CD8-positive, alpha-beta memory T cell (primary cell): ENCODE measurements at places on chromosomes 4 and X.

DNA sequence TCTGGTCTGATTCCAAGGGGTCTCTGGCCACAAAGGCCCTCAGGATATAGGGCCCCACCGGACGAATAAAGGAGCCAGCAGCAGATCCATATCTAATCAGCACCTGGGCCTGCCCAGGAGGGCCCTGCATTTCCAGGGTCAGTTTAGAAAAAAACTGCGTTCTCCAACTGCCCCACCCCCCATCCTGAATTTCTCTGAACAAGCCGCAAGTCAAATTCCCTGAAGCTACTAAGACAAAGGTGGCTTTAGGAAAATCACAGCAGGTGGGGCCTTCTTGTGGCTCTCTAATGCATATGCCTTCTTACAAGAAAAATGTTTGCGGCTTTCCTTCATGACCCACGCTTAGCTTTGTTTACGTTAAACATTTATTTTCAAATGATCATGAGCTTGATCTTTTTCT, 76.6 kb downstream of the MBNL3 start:
- DNase-seq = no peak

GRCh38 chr4:1727117-1728031, 6.1 kb downstream of the TACC3 start:
- no peak for DNase-seq

- no peak for DNase-seq
Measured at GRCh38 chr4:54558889-54559677, 98.7 kb upstream of the KIT start.

- no peak for DNase-seq
Measured at GRCh38 chr4:74588350-74588749, 143.4 kb downstream of the AREG start.

- no peak for DNase-seq
Measured at GRCh38 chr4:1462768-1463075, 56.5 kb upstream of the NKX1-1 start.

- DNase-seq = no peak
Measured at GRCh38 chrX:133005042-133005441, 46.6 kb upstream of the HS6ST2 start.

DNA sequence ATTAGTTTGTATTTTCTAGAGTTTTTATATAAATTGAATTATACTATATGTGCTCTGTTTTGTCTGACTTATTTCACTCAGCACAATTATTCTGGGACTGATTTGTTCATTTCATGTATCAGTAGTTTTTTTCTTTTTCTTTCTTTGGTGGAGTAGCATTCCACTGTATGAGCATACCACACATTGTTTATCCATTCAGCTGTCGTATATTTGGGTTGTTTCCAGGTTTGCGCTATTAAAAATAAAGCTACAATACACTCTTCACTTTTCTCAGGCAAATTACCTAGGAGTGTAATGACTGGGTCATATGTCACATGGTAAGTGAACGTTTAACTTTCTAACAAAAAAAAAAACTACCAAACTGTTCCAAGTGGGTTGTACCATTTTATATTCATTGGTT, 9.6 kb upstream of the OTUD4 start:
- DNase-seq = no peak

- no peak for DNase-seq
Measured at GRCh38 chr4:145808021-145808650, 128.2 kb downstream of the C4orf51 start.

DNA sequence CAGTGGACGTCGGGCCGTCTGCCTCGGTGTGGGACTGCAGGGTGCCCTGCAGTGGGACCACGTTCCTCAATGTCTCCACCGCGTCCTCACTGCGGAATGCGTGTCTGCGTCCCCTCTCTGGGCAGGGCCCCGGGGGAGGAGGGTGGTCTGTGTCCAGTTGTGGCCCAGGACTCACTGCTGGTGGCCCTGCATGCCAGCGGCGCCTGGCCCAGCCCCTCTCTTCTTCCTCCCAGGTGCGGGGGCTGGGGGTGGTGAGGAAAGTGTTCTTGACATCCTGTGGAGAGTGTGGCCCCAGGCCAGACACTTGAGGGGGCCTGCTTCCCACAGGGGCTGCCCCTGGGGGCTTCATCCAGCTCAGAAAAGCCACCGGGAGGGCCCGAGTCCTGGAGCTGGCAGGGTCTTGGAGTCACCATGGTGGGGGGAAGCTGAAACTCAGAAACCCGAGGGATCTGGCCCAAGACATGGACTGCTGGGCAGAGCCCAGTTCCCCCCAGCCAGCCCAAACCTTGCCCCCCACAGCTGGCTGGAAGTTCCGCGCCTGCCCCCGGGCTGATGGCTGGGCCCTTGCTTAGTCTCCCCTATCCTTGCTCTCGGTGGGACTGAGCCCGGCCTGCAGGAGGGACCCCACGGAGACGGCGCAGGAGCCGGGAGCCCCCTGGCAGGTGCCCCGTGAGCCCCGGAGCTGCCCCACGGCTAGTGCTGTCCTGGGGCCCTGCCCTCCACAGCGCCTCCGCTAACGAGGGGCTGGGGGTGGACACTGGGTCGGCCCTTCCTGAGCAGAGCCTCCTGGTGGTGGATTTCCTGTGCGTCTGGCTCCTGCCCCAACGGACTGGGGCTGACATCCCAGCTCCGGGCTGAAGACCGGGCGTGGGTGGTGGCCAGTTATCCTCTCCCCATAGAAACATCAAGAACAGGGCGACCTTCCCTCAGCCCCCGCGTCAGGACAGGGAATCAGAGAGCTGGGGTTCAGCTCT, 2.9 kb downstream of the DOK7 start:
- DNase-seq = no peak

GRCh38 chr4:10893395-10893794, 208.8 kb upstream of the CLNK start:
- no peak for DNase-seq

- no peak for DNase-seq
Measured at GRCh38 chr4:52299120-52299519, 248.0 kb downstream of the SPATA18 start.

GRCh38 chrX:22314211-22314610, 41.5 kb downstream of the CBLL2 start:
- no peak for DNase-seq

GRCh38 chrX:68732906-68733493, 85.5 kb downstream of the STARD8 start:
- peak; percentile 36 for DNase-seq
